ENCODE measurements at places on chromosomes 6 and 20.

- no peak for DNase-seq
Measured at GRCh38 chr20:56572172-56572571, 39.1 kb downstream of the FAM209B start.

DNA sequence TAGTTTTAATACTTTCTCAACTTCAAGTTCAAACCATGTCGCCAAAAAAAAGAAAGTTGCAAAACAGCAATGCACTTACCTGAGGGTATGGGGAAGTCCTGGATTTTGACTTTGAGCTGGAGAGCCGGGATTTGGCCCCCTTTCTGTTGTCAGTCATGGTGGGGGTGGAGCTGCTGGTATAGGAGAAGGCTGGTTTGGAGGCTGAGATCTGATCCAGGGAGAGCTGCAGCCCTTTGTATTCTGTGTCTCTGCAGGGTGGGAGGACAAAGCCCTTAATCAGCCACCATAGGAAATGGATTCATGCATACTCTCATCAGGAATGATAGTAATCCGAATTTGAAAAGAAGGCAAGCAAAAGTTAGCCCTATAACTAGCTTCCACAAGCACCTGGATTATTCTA lies 44.0 kb downstream of the SIM1 start:
- no peak for DNase-seq

GRCh38 chr6:167793421-167793820 lies 33.3 kb upstream of the AFDN start:
- no peak for DNase-seq

GRCh38 chr20:44690781-44691423 lies 24.3 kb upstream of the CCN5 start:
- DNase-seq, result no peak

- no peak for DNase-seq
Measured at GRCh38 chr6:132465530-132466485, 47.1 kb downstream of the STX7 start.

GRCh38 chr20:6636209-6637159 lies 131.0 kb upstream of the BMP2 start:
- peak; percentile 57 for DNase-seq

- no peak for DNase-seq
Measured at GRCh38 chr6:163356324-163356723, 58.2 kb upstream of the QKI start.

GRCh38 chr6:157068691-157069324 lies 254.5 kb downstream of the TMEM242 start:
- peak; percentile 61 for DNase-seq

DNA sequence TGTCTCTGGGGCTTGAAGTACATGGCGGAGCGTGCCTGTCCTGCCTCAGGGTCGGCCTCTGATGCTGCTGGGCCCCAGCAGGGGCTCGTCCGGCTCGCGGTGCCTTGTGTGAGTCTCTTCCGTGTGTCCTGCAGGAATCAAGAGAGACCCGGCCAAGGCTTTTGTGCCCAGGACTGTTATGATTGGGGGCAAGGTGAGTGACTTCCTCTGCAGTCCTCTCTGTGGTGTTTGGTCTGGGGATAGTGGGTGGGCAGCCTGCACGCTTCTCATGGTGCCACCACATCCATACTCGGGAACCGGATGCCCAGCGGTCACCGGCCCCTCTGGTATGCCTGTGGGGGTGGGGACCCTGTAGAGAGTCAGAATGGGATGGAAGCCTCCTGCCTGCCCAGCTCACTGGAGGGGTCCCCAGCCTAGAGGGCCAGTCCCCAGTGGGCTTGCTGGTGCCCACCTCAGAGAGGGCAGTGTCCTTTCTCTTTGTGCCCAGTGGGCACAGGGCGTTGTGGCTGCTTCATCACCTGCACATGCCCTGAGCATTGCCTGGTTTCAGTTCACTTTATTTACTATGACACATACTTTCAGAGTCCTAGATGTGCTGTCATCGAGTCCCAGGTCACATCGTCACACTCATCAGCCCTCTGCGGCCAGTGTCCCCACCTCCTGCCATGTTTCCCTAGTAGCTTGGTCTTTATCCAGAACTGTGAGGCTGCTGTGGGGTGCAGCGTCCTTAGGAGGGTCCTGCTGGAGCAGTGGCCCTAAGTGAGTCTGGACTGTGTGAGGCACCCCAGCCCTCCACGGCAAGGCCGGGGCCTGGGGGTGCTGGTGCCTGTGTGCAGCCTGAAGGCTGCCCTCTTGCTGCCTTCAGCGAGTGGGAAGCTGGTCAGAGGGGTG lies 40.7 kb downstream of the PYGB start:
- DNase-seq, result no peak

- DNase-seq, result no peak
Measured at GRCh38 chr20:8549192-8549591, 417.1 kb downstream of the PLCB1 start.

DNA sequence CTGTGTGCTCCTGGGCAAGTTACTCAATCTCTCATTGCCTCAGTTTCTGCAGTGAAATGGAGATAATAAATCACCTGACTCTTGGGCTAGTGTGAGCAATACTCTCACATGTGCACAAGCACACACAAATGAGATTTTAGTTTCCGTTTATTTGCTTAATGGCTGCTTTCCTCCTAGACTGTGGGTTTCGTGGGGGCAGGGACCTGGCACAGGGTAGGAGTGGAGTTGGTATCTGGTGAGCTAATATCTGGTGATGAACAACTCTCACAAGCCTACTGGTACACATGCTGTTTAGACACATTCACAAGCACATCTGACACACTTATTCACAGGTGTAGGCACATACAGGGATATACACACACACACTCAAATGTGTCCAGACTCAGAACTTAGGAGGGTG lies 73.8 kb downstream of the TOX2 start:
- no peak for DNase-seq

- peak; percentile 60 for DNase-seq
Measured at GRCh38 chr6:125746731-125747588, 2.5 kb upstream of the HEY2 start.

GRCh38 chr20:19492687-19493336 lies 265.2 kb upstream of the RIN2 start:
- no peak for DNase-seq

GRCh38 chr6:151975795-151976194 lies 168.3 kb downstream of the ESR1 start:
- no peak for DNase-seq

DNA sequence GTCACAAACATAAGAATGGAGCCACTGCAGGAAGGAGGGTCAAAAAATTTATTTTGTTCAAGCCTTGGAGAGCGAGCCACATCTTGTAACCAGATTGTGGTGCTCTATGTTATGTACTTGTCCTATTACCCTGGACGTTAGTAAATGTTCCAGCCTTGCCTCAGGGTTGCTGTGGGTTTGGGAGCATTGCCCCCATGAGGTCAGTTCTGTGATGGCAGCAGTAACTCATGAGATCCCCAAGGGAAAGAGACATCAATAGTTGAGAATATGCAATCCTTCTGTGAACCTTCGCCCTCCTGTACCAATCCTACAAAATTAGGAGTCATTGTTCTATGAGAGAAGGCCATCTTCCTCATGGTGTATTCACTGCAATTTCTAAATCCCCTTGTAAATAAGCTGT lies 16.4 kb upstream of the CFAP206 start:
- peak; percentile 31 for DNase-seq

GRCh38 chr6:45718131-45718530 lies 297.5 kb downstream of the CLIC5 start:
- DNase-seq, result no peak

DNA sequence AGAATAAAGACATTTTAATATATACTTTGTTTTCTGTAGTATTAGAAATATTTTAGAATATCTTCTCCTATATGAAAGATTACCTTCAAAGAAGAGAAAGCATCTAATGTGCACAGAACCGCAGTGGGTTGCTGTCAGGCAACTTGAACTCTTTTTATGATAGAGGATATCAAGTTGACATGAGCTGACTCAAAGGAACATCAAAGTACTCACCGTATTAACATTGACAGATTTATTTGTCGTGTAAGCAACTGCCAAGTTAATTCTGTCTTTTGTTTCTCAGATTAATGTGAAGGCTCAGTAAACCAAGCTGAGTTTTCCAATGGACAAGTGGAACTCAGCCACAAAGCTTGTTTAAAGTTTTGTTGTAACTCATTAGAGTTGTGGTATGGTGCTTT lies 2.2 kb upstream of the GINM1 start:
- DNase-seq, result no peak

DNA sequence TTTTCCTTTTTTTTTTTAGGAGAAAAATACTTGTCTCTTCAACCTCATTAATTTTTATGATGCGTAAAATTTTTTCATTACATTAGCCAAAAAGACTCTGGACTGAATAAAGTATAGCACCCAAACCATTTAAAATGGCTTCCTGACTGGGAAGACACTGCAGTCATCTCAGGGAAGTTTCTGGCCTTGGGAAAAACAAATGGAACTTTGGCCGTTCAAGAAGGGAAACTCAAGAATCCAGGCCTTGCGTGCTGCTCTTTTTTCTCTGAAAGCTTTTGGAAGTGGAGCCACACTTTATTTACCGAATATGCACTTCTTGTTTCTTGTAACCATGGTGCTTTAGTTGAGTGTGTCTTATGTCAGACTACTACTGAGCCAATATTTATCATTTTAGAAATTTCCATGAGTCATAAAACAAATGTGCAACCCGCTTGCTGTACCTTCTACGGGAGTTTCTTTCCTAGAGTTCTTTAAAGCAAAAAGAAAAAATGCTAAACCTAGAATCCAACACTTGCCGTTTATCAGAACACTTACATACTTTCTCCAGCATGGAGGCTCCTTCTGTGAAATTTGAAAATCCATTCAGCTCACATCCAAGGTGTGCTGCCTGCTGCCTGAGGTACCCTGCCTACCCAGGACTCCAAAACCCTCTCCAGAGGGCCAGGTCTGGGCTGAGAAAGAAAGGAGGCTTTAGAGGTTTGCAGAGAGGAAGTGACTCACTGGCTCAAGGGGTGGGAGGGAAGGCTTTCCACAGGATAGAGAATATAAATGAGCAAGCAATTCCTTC lies 11.5 kb upstream of the DSTN start:
- peak; percentile 89 for DNase-seq

DNA sequence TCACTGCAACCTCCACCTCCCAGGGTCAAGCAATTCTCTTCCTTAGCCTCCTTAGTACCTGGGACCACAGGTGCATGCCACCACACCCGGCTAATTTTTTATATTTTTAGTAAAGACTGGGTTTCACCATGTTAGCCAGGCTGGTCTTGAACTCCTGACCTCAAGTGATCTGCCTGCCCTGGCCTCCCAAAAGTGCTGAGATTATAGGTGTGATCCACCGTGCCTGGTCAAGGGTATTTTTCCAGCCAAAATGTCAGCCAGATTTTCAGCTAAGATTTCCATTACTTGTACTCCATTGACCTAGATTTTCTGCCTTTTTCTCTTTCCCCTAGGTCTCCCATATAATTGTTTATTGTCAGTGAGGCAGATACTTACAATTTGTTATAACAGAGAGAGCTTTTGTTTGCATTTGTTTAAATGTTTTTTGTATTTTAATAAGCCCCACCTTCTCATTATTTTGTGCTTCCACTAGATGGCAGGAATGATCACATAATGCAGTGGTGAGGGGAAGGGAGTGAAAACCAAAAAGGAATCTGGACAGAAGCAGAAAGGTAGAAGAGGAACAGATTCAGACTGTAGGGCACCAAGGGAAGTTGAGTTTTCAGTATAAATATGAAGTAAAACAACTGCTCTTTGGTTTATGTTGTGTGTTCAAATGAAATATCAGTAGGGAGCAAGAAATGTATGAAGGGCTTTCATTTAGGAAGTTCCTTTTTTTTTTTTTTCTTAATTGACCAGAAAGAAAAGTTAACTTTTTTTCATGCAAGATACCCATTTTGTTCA lies 29.7 kb downstream of the RPF2 start:
- DNase-seq, result peak; percentile 58

- DNase-seq, result no peak
Measured at GRCh38 chr6:136822046-136822375, 381 bp upstream of the PEX7 start.

GRCh38 chr20:63067721-63068560 lies 61.2 kb upstream of the BHLHE23 start:
- DNase-seq, result no peak

DNA sequence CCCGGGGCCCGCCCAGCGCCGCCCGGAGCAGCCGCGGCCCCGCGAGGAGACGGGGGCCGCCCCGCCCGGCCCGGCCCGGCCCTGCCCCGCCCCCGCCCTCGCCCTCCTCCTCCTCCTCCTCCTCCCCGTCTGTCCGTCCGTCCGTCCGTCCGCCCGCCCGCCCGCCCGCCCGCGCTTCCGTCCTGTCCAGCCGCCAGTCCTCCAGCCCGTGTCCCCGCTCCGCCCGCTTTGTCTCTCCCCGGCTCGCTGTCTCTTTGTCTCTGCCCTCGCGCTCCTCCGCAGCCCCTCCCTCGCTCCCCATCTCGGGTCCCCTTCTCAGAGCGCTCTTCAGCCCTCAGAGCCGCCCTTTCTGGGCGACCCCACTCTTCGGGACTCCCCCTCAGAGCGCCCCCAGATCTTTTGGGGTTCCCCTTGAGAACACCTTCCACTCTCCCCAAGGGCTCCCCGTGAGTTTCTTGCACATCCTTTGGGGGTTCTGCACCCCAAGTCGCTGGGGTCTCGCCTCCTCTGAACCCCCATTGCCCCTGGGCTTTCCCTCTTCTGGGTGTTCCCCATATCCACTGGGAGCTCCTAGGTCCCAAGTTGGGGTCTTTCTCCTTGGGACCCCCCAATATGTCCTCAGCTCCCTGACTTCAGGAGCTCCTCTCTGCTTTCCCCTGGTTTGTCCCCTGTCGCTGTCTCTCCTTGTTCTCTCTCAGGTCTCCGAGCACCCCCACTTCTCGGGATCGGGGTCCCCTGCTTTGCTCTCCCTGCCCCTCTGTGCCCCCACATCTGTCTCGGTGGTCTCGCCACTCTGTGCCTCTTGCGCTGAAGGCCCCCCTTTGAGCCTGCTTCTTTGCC lies 79.5 kb upstream of the MYL9 start:
- peak; percentile 32 for DNase-seq

DNA sequence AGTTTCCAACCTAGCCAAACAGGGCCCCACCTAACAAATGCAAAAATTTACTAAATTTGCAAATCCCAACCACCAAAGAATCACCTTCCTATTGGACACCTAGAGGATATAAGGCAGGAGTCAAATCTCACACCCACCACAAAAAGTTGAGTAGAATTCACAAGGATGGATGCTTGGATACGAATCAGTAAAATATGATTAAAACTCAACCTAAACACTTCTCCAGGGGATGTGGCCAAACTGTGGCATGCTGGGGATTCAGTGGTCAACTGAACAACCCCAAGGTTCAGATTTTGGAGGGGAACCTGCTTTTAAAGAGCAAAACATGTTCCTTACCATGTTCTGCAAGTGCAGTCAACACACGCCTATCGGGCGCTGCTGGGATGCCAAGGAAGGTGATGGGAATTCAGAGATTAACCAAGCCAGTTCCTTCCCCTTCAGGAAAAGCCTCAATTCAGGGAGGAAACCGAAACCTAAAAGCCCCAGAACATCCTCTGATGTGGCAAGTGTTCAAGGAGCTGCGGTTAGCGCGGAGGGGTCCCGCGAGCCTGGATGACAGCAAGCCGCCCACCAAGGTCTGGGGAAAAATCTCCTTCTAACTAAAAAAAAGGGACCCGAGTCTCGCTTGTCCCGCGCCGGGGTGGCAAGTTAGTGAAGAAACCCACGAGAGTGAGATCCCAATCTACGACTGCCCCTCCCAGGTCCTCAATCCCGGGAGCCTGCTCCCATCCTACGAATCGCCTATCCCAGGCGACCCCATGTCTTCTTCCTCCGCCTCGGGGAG lies 902 bp downstream of the SAMHD1 start:
- no peak for DNase-seq

Measured in kidney glomerular epithelial cell (primary cell).